ENCODE measurements at places on chromosomes 16 and 17.

GRCh38 chr16:81429045-81429521, 15.5 kb upstream of the CMIP start:
- DNase-seq, result no peak

- DNase-seq, result no peak
Measured at GRCh38 chr16:72523087-72523486, 351.1 kb upstream of the PMFBP1 start.

DNA sequence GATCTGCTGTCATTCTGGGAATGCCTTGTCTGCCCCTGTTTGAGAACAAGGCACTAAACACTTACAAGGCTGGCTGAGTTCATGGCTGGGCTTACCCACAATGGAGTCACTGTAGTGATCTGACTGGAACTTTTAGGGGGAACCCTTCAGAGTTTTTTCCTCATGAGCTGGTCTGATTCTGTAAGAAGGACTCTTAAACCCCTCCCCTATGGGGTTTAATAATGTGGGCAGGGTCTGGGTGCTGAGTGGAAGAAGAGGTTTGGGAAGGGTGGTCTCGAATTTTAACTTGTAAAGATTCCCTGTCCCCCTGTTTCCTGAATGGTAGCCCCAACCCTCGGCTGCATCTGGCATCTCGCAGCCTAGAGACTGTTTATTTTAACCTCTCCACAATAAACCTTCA, 30.6 kb downstream of the OSBPL7 start:
- no peak for DNase-seq

DNA sequence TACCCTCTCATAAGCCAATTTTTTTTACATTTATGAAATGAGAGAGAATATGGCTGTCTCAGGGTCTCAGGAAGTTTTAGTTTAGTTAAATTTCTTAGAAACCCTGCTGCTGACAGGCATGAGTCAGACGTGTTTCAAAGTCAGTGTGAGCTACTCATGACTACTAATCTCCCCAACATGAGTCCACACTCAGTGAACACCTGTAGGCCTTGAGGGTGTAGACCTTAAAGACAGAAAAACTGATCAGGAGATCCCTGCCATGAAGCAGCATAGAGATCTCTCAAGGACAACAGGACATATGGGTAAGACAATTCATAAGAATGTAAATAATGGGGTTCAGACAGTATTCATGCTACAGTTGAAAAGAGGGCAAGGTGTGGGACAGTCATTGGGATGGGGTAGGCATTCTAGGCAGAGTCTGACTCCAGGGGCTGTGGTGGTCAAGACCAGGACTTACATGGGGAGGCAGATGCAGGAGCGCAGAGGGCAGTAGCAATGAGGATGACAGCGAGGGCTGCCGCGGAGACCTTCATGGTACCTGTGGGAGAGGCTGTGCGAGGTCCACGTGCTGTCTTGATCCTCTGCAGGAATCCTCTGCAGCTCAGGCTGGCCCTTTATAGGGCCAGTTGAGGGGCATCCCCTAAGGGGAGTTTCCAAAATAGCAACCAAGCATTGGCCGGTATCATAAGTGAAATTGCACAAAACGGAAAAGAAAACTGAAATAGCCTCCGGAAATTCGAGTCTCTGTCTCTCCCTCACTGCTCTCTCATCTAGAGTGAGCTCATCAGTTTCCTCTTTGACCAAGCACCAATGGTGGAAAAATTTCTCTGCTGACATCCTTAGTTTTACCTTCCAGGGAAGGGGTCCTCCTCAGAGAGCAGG, at the start of gene CCL5:
CCL5 (minus strand) TSS at position 588 of the 882 bp plus-strand sequence.
- no peak for DNase-seq

DNA sequence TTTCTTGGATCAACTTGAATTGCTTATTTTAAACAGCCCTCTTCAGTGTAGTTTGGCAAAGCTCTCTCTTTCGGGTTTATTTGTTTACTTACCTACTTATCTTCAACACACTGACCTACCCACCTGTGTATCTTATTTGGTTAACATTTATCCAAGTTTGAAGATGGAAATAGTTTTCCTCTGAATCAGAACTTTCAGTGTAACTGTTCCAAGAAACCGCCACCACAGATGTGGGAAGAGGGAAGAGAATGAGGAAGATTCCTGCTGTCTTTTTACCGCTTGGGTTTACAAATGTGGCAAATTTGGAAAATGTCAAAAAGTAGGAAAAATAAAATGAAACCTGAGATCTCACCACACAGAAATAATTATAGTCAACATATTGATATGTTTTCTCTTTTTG, 115.8 kb downstream of the MSI2 start:
- no peak for DNase-seq

- DNase-seq, result no peak
Measured at GRCh38 chr17:2511138-2511461, 588 bp downstream of the METTL16 start.

DNA sequence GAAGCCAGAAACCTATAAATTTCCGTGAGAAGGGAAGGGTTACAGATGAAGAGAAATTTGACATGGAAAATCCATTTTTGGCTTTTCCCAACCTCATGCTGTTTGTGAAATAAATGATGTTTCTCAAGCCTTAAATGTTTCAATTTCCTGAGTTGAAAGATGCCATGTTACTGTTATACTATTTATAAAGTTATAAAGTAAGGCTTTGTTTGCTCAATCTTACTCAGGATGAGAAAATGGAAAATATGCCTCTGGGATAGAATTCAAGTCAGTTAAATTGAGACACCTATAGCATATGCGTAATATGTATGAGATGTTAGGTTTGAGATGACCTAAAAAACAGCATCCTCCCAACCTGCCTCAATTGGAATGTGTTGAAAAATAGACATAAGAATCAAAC, 19.9 kb upstream of the FAM20A start:
- DNase-seq, result no peak

DNA sequence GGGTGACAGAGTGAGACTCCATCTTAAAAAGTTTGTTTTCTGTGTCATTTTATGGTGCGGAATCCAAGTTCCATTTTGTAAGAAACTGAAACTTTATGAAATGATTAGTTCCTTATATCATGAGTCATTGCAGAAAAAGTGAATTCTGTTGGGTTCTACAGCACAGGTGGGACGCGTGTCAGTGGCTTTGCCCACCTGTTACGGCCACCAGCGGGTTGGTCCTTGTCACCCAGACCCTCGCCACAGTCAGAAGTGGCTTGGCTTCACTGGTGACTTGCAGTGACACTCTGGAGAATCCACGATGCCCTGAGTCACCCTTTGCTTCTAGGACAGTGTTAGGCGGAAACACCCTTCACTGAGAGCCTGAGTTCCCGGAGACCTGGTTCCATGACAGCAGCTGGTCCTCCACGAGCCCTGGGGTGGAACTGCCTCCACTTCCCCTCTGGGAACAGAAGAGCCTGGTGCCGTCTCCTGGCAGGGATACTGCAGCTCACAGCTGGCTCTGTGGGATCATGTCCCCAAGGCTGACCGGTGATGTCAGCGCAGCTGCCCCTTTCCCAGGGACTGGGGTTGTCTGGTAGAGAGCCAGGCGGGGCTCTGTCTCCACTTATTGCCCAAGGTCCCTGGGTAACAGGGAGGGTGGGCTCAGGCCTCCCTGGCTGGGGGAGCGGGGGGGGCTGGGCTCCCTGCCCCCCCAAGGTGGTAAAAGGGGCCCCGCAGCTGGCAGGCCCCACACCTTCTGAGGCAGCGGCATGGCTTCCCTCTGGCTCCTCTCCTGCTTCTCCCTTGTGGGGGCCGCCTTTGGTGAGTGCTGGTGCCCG, at the start of gene CTRB1:
CTRB1 (plus strand) TSS at position 733 of the 821 bp plus-strand sequence; CDS start at position 753, 20 bp downstream.
- no peak for DNase-seq

GRCh38 chr16:12539185-12539929, 264.3 kb downstream of the CPPED1 start:
- no peak for DNase-seq

- peak; percentile 22 for DNase-seq
Measured at GRCh38 chr16:24858219-24859041, 12.7 kb downstream of the SLC5A11 start.
